ENCODE measurements at places on chromosomes 7 and 10.

DNA sequence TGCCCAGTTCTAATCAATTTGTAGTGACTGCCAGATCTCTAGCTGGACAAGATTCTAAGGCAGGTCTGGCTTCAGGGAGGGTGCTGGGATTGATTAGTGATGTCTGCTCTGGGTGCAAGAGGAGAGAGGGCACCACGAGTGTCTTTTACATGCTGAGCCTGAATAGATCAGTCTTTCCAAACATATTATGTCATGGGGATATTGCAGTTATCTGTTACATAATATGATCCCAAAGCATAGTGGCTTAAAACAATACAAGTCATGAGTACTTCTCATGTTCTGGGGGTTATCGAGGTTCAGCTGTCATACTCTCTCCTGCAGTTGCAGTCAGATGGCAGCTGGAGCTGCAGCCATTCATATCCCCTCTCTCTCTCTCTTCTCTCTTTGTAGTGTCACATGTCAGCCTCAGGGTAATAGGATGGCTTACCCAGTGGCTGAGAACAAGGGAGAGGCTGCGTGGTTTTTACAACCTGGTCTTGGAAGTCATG is 26.0 kb downstream of the SLC29A3 start:
- no peak for DNase-seq

GRCh38 chr7:120856198-120856597 is 1.7 kb downstream of the TSPAN12 start:
- DNase-seq, result no peak

GRCh38 chr10:70967591-70968587 is 79.5 kb upstream of the PCBD1 start:
- DNase-seq, result no peak

DNA sequence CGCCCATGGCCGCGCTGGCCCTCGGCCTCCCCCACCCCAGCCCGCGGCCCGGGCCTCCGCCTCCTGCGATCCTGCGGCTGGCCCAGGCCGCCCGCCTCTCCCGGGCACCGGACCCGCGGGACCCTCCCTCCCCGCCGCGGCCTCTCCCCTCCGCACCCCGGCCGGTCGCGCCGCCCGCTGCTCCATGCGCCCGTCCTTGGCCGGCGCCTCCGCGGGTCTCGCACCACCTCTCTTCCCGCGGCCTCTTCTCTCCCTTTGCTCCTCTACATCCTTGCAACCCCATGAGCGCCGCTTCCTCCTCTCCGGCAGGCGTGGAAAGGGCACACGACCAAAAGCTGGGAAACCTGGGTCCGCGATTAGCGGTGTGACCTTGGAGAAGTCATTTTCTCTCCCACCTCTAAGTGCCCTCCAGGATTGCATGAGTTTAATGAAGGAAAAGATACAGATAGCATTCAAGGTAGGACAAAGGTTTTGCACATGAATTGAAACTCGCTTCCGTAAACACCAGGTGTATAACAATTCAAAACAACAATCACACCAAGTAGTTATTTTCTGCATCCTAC is 448 bp upstream of the SRPK2 start:
- no peak for DNase-seq

DNA sequence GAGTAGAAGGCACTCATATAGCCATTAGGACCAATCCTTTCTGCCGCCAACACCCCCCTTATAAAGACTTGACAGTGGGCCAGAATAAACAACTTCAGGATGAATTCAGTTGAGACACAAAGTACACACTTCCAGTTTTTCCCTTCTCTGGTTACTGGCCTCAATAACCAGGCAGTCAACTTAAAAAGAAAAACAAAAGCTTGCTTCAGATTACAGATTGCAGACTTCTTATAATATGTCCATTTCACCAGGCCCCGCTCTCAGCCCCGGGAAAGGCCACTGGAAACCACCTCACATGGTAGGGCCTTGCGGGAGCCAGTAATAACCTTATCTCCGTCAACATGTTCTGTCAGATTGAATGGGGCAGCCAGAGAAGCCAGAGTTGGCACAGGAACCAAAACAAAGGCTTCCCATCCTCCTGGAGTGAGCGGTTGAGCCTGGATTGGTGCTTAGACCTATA is 108.8 kb downstream of the EGFR start:
- DNase-seq, result no peak

GRCh38 chr7:41027428-41028115 is 675.3 kb downstream of the INHBA start:
- no peak for DNase-seq

- DNase-seq, result no peak
Observed at GRCh38 chr7:127705461-127705959, 53.5 kb downstream of the SND1 start.

DNA sequence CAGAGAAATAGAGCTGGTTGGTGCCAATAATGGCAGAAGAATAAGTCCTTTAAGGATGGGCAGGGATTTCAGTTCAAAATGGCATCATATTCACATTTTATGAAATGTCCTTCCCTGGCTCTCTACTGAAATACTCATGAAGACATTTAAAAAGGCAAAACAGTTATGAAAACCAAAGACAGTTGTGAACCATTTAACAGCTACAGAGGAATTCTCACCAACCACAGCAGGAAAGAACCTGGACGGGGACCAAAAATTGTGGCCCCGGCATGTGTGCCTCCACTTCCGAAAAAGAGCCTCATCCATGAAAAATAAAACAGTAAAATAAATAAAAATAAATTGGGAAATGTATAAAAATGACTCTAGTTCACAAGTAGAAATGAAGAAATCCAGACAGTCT is 539.5 kb downstream of the SUGCT start:
- no peak for DNase-seq

DNA sequence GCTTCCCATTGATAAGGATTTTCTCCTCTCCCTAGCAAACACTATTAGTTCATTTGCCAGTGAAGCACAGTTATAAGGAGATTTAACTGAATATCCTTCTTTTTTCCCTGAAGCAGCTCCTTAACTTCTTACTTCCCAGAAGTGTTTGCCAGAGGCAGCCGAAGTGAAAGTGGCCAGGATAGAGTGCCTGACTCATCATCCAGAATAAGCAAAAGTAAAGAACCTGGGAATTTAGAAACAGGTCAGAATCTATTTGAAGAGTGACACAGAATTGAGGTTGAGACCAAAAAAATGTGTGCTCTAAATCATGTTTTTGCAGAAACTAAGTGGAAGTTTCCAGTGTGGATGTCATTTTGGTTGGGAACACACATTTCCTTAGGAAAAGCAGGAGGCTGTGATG is 249.6 kb upstream of the VWC2 start:
- no peak for DNase-seq

DNA sequence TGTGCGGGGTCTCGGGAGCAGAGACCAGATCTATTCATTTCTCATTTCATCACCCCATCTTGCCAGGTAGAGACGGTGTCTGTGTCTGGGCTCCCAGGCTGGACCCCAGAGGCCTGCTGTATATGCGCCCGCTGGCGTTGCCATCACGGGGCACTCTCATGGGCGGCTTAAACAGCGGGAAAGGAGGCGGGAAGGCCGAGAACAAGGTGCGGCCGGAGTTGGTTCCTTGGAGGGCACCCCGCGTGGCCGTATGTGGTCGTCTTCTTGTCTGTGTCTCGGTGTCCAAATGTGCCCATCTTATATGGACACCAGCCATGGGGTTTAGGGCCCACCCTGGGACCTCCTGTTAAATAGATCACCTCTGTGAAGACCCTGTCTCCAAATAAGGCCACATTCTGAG is 2.1 kb upstream of the CFAP46 start:
- no peak for DNase-seq

GRCh38 chr7:116367171-116367813 is 132.2 kb upstream of the CAV2 start:
- peak; percentile 28 for DNase-seq

- no peak for DNase-seq
Observed at GRCh38 chr7:54864663-54865062, 105.7 kb upstream of the SEC61G start.

GRCh38 chr10:101000915-101001658 is 1.5 kb downstream of the LZTS2 start:
- no peak for DNase-seq

- DNase-seq, result no peak
Observed at GRCh38 chr7:157009170-157009777, 1.2 kb downstream of the MNX1 start.

DNA sequence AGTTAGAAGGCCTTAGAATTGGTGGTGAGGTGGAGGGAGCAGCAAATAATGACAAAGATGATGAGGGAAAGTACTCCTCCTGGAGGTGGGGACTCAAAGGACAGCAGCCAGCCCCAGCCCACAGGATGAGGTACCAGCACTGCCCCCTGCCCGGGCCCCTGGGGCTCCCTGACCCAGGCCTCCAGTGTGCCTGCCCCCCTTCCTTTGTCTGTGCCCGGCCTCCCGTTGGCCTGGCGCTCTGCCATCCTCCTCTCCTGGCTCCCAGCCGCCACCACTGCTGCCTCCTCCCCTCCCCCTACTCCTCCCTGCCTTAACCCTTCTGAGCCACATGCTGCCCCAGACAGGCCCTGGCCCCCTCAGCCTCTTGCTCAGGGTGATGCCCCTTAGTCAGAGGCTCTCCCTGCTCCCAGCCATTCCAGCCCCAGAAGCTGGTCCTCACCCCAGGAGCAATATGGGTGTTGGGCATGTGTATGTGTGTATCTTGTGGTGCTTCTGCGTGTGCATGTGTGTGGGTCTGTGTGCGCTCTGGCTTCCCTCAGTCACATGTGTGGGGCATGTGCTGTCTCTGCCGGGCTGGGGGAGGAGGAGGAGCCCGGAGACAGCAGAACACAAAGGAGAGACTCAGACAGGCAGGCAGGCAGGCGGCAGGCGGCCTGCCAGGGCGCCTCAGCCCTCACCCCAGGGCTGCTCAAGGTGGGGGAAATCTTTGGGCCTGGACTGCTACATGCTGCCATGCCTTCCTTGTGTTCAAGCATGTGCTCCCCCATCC is 2.6 kb downstream of the LDB1 start:
- DNase-seq, result no peak

DNA sequence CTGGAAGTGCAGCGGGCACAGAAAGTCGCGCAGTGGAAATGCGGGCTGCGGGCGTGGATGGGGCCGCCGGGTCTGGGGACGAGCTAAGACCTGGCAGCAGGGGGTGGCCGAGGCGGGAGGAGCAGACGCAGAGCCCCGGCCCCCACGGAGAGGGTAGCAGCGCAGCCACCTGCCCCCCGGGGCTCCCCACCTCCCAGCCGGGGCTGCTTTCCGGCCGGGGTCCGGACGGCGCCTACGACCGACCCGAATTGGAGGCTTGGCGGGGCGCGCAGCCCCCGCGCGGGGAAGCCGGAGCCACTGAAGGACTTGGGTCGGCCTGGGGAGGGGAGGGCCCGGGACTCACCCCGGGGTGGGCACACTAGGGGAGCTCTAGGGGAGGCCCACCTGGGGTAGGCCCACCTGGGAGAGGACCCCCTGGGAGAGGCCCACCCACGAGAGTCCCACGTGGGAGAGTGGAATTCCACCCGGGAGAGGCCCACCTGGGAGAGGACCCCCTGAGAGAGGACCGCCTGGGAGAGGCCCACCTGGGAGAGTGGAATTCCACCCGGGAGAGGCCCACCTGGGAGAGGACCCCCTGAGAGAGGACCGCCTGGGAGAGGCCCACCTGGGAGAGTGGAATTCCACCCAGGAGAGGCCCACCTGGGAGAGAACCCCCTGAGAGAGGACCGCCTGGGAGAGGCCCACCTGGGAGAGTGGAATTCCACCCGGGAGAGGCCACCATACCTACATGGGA is 854 bp upstream of the CFAP46 start:
- DNase-seq, result no peak

GRCh38 chr7:48880851-48881250 is 43.5 kb upstream of the CDC14C start:
- DNase-seq, result no peak

GRCh38 chr7:24786941-24787340 is 29.7 kb upstream of the GSDME start:
- DNase-seq, result no peak

GRCh38 chr7:2870471-2870931 is 26.4 kb upstream of the GNA12 start:
- DNase-seq, result no peak

Data from NT2/D1 (cell line).